ENCODE measurements at places on chromosomes 12 and 14.

- no peak for DNase-seq
These were observed 17.7 kb downstream of the STXBP6 start for GRCh38 chr14:25032092-25032784.

DNA sequence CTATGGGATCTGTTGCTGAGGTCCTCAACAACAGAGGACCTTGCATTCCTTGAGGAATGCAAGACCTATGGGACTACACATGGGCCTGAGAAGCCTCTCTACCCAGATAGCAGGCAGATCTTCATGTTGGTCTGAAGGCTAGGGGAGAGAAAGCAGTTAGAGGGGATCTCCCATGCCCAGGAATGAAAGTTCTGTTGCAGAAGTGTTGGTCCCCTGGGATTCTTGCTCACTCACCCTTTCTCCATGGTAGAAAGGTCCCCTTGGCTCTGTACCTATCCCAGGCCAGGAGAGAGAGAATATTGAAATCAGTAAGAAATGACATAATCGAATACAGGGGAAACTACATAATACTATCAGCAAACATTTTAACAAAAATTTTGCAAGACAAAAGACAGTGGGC lies 16.5 kb upstream of the KLRC1 start:
- no peak for DNase-seq

- no peak for DNase-seq
These were observed 110.0 kb downstream of the ARF6 start for GRCh38 chr14:50002926-50003212.

DNA sequence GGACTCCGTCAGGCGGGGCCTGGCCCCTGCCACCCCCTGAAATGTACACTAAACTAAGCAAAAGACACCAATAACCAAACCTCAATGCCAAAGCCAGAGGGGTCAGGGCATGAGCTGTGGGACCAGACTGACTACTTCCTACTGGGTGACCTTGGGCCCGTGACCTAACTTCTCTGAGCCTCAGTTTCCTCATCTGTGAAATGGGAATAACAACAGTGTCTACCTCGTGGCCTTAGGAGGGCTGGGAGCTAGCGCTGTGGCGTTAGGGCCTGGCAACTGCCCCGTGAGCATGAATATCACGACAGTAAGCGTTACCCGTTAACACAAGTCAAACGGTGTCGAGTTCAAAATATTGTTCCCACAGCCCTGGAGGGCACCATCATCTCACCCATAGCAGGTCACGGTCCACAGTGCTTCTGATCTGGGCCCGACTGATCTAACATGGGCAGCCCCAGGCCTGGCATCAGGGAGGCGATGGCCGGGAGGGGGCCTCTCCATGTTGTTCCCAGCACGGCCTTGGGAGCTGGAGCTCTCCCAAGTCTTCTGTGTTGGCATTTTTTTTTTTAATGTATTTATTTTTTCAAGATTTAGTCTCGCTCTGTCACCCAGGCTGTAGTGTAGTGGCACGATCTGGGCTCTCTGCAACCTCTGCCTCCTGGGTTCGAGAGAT lies 52.2 kb downstream of the TESC start:
- DNase-seq, result no peak

- DNase-seq, result no peak
These were observed 2.2 kb downstream of the TSHR start for GRCh38 chr14:80957613-80958012.

GRCh38 chr14:39946807-39947206 lies 514.6 kb upstream of the FBXO33 start:
- DNase-seq, result no peak

DNA sequence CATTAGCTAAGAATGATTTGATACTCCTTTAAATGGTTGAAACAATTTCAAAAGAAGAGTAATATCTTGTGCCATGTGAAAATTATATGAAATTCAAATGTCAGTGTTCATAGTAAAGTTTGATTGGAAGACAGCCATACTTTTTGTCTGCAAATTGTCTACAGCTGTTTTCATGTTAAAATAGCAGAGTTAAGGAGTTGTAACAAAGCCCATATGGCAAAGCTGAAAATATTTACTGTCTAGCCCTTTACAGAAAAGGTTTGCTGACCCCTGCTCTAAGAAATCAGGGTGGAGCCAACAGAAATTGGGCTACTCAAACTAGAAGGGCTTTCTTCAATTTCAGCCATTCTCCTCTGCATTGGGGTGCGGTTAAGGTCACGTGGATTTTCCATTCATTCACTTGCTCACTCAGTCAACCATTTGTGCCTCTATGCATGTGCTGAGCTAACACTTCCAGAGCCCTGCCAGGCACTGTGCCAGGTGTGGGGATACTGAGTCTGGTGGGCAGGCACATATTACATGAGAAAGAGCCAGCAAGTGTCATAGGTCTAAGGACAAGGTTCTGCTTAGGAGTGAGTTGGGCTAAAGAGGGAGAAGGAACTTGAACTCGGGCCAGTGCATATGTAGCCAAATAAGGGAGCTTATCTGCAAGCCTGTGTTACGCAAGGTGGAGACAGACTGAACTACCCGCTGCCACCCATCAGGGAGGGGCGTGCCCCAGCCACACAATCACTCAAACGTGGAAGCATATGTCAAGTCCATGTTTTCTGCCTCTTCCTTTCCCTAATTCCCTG lies 139.8 kb upstream of the NOS1 start:
- DNase-seq, result no peak

DNA sequence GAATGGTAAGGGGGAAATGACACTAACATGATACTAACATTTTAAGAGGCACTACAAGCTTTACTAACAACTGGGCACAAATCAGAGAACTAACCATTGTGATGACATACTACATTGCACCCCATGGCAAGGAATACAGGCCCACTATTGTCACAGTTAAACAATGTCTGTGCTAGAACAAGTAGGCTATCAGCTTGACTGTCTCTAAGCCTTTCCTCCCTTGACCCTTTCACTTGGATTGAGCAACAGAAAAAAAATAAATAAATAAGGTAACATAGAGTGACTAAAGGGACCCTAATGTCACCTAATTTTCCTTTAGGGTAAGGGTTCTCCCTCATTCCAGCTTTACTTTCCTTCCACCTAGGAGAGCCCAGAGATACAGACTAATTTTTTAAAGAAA lies 4.4 kb downstream of the SLC38A2 start:
- DNase-seq, result no peak

- no peak for DNase-seq
These were observed 67.5 kb downstream of the GALNT16 start for GRCh38 chr14:69327507-69327906.

DNA sequence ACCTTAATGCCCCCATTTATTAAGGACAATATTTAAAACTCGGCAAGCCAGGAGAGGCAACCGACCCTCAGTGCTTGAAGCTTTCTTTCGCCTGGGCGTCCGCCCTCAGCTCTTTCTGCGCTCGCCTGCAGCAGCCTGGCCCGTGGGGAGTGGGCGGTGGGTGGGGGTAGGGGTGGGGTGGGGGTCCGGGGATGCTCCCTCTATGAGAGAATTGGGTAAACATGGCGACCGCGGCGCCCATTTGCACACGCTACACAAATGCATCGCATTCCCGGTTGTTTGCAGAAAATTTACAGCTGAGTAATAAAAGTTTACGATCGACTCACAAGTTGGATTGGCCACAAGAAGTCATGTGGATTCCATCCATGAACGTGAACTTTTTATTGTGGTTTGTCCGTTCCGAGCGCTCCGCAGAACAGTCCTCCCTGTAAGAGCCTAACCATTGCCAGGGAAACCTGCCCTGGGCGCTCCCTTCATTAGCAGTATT lies 7.7 kb downstream of the HOXC8 start:
- peak; percentile 79 for DNase-seq

DNA sequence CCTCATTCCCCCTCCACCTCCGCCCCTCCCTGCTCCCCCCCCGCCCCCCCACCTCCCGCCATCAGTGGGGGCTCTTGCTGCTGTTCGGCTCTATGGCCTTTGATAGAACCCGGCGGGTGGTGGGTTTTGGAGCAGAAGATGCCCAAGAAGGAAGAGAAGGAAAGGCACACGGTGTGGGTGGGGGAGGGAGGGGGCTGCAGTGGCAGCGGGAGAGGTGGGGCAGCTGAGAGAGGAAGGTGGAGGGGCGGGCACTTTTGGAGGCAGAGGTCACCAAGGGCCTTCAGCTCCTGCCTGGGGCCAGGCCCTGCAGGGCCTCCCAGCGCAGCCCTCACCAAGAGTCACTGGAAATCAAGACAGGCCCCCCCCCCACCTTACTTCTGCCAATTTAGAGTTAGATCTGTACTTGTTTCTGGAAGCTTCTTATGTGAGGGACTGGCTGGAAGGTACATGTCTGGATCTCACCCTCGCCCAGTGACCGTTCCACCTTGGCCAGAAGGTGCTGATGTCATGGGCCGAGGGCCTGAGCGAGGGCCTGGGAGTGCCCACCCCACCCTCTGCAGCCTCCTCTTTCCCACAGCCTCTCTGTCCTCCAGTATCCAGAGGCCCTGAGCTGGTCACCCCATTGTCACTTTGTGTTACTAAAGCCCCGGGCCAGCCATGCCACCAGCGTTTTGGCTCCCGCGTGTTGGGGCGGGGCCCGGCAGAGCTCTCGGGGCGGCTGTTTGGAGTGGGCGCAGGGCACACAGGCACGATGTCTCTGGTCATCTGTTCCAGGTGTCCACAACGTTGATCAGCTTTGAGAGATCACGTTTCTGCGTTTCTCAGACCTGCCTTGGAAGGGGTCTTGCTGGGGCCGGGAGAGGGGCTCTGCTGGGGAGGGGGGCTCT lies 153.9 kb downstream of the KIF26A start:
- DNase-seq, result no peak

- DNase-seq, result no peak
These were observed 90.8 kb downstream of the SLC38A1 start for GRCh38 chr12:46177837-46178608.

DNA sequence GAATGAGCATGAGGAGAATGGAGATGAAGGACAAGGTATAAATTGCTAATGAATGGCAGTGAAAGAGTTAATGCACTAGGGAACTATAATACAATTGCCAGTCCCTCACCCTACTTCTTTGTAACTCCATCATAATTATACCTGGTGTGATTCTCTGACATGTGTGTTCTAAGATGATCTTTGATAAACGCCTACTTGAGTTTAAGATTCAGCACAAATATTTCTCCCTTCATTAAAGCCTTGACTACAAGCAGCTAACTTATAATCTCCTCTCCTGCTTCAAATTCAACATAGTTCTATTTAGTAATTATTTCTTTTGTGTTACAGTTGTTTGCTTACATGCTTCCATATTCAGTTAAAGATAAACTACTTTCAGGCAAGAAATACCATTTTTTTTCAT lies 9.7 kb upstream of the CLEC2A start:
- no peak for DNase-seq

GRCh38 chr14:81211844-81212243 lies 8.9 kb downstream of the GTF2A1 start:
- DNase-seq, result peak; percentile 22

GRCh38 chr14:64970776-64971477 lies 1.2 kb downstream of the RAB15 start:
- peak; percentile 30 for DNase-seq
